ENCODE measurements at places on chromosomes 5 and 9. TPM values are rescaled to one million over a fixed set of nuclear protein-coding genes. Genes with fewer than 3 reads are reported as not detected.

DNA sequence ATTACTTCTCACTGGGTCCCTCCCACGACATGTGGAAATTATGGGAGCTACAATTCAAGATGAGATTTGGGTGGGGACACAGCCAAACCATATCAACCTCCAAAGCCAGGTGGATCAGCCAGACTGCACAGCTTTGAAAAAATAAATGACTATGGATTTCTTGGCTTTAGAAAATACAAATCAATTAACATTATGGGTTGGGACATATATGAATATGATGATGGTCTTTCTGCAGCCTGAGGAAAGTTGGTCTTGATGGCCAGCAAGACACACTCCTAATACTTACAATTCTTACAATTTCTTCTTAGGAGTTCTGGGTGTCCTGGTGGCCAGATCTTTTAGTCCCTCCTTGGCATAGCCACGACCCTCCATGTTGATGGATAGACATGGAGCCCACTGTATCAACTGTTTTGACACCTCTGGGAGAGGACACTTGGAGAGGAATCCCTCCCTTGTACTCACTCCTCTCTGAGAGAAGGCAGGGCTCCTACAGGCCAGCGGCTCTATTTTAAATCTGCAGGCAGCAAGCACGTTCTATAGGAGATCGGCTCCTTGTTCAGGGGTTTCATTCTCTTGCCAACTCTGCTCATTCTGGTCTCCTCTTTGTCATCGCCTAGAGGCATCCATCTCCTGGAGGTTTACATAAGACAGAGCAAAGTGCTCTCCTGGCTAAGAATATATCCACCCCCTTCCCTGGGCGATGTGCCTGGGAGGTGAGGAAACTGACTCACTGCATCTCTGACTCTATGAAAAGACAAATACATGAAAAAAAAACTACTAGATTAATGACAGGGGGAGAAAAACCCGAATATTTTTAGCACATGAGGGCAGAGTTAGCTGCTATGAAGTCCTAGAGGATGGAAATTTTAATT, 145.9 kb downstream of the CARTPT start:
- DNase-seq, result no peak

GRCh38 chr9:85715587-85715986, 26.2 kb downstream of the AGTPBP1 start:
- no peak for DNase-seq

GRCh38 chr5:113150821-113151220, 174.2 kb downstream of the DCP2 start:
- DNase-seq, result no peak

- DNase-seq, result no peak
Measured at GRCh38 chr5:53120165-53120564, 10.6 kb upstream of the MOCS2 start.

DNA sequence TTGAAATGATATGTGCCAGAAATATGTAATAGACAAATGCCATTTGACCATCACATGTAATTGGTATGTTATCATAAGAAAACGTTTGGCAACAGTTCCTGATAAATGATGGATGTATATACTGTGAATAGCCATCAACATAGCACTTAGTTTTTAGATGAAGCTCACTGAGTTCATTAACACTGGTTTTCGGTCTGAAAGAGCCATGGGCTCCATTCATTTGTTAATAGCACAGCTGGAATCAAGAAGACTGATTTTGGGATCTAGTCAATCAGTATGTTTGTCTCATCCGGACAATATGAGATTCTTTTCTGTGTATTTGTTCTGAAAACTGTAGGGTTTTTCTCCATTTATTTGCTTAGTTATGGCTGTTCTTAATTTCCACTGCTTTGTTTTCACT, 413.5 kb upstream of the CLINT1 start:
- DNase-seq, result no peak

DNA sequence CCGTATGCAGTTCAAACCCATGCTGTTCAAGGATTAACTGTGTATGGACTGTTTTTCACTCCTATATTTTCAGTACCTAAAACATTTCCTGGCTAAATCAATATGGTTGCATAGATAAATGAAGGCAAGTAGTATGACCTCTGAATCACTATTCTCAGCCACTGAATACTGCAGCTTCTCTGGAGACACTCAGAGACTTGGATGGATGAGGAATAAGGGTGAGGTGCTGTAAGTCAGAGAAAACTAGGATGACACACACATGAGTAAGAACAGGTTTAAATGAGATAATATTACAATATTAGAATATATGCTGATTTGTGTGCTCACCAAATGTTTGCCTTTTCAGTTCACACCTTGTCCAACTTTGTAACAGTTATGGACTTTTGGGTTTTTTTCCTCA, 26.0 kb upstream of the ANXA1 start:
- DNase-seq, result no peak

RAI14 gene
- total RNA-seq, result 76.1 TPM

SHC3 gene
- 6.4 TPM for total RNA-seq

GABBR2 gene
- total RNA-seq, result not detected

PCDHAC2 gene
- total RNA-seq, result 0.33 TPM
